ENCODE measurements at places on chromosomes 2 and 18.

GRCh38 chr2:13103151-13103550, 386.4 kb downstream of the TRIB2 start:
- no peak for DNase-seq

GRCh38 chr18:13756261-13756660, 29.8 kb downstream of the RNMT start:
- DNase-seq: no peak

- DNase-seq: no peak
These were observed 10.9 kb upstream of the TEX261 start for GRCh38 chr2:71005271-71006202.

DNA sequence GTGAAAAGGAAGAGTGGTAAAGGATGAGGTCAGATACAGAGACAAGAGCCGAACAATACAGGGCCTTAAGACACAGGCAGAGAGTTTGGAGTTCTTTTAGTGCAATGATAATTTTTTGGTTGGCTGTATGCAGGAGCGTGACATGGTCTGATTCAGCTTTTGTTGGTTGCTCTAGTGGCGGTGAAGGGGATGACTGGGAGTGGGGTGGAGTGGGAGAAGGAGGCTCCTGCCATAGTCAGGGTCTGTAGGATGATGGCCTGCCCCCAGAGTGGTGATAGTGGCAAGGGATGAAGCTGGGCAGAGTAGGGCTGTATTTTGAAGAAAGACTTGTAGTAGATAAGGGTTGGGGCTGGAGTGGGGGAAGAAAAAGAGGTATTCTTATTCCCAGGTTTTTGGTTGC, 306.6 kb upstream of the VWC2L start:
- no peak for DNase-seq

GRCh38 chr2:95372216-95372829, 30.2 kb upstream of the FAHD2A start:
- no peak for DNase-seq

DNA sequence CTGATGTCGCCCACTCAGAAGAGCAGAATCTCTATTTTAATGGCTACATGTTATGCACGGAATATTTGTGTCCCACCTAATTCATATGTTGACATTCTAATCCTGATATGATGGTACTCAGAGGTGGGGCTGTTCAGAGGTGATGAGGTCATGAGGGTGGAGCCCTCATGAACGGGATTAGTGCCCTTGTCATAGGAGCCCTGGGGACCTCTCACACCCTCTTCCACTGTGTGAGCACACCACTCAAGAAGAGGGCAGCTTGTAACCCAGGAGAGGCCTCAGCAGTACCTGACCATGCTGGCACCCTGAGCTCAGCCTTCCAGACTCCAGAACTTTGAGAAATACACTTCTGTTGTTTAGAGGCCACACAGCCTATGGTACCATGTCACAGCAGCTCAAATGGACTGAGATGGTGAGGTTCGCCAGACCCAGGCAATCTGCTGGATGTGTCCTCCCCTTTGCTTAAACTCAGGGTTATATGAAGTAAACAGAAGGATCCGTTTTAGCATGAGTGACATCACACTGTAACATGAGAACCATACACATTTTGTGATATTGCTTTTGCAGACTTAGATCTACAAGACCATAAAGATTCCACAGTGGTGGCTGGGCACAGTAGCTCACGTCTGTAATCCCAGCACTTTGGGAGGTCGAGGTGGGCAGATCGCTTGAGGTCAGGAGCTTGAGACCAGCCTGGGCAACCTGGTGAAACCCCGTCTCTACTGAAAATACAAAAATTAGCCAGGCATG, 48.7 kb downstream of the ATOH8 start:
- DNase-seq: no peak

Measured in DMS79 treated with DMSO at 0.1 percent for 48 hours (cell line).